Stimulated activated CD8-positive, alpha-beta memory T cell treated with anti-CD3 and anti-CD28 coated beads, Interleukin-2, amount 100 ng/mL, for 1 hour (primary cell): ENCODE measurements at places on chromosomes 11 and 22.

- DNase-seq = no peak
Measured at GRCh38 chr22:21568347-21569075, 997 bp downstream of the UBE2L3 start.

GRCh38 chr11:65822776-65823528 lies 10.8 kb upstream of the SNX32 start:
- no peak for DNase-seq

- no peak for DNase-seq
Measured at GRCh38 chr11:60121264-60121663, 32.8 kb downstream of the MS4A2 start.

GRCh38 chr11:81112718-81113117 lies 1620.9 kb downstream of the FAM181B start:
- DNase-seq = no peak

DNA sequence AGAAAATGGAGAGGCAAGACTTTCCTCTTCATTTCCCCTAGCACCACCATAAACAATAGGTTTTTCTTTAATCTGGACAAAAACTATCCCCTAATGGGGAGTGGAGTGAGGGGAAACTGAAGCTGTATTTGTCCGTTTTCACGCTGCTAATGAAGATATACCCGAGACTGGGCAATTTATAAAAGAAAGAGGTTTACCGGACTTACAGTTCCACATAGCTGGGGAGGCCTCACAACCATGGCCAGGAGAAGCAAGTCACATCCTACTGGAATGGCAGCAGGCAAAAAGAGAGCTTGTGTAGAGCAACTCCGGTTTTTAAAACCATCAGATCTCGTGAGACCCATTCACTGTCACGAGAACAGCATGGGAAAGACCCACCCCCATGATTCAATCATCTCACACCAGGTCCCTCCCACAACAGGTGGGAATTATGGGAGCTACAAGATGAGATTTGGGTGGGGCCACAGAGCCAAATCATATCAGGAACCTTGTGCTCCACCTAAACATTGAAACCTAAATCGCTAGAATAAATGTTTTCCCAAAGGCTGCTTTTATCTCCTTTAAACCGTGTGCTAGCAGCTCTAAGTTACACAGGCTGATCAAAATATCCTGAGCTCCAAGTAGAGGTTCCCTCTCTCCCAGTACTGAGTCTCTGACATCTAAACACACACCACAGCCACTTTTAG lies 4.3 kb downstream of the UBQLN3 start:
- DNase-seq = no peak

DNA sequence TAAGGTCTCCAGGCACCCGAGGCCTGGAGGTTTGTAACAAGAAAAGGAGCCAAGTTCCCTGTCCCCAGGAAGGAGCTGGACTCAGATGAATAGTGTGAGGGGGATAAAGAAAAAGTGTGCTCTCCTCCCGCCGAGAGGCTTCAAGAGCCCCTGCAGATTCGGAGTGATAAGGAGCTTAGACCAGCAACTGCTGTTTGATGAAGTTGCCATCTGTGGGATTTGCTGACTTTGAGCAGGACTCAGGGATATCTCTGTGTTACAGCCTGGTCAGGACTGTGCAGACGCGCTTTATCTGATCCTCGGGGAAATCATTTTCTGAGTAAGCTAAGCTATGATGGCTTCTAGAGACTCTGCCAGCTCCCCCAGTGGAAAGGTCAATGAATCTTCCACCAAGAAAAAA lies 1017.0 kb downstream of the TBC1D22A start:
- DNase-seq = no peak

GRCh38 chr22:45319324-45319685 lies 9.6 kb downstream of the FAM118A start:
- DNase-seq = no peak

DNA sequence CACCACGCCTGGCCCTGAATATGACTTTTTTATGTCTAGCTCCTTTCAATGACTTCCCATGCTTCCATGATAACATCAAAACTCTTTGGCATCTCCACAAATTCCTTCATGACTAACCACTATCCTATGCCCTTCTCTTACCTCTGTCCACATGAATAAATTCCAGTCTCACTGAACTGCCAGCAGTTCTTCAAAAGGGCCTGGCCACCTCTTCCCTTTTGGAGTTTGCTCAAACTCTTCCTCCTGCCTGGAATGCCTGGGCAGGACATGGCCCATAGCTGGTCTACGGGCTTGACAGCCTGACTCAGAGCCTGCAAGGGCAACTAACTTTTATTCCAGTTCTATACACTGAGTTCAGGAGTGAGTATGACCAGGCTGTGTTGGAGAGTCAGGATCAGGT lies 41.8 kb upstream of the ZBTB16 start:
- no peak for DNase-seq

DNA sequence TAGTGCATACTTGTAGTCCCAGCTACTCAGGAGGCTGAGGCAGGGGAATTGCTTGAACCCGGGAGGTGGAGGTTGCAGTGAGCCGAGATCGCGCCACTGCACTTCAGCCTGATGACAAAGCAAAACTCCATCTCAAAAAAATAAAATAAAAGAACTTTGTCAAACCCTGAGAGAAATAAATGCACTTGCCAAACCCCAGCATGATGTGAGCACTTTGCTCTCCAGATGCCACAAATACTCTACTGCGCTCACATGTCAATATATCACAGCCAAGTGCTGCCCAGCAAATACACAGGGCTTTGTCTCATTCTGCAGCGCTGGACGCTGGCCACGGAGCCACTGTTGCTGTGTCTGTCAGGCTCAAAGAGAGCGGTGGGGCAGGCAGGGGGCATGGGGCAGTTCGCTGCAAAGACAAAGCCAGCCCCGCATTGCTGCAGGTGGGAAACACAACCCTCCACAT lies 45.1 kb downstream of the AHNAK start:
- no peak for DNase-seq

- DNase-seq = no peak
Measured at GRCh38 chr22:48490500-48491411, 1336.9 kb downstream of the BRD1 start.

GRCh38 chr11:76237000-76237649 lies 30.8 kb upstream of the WNT11 start:
- no peak for DNase-seq

DNA sequence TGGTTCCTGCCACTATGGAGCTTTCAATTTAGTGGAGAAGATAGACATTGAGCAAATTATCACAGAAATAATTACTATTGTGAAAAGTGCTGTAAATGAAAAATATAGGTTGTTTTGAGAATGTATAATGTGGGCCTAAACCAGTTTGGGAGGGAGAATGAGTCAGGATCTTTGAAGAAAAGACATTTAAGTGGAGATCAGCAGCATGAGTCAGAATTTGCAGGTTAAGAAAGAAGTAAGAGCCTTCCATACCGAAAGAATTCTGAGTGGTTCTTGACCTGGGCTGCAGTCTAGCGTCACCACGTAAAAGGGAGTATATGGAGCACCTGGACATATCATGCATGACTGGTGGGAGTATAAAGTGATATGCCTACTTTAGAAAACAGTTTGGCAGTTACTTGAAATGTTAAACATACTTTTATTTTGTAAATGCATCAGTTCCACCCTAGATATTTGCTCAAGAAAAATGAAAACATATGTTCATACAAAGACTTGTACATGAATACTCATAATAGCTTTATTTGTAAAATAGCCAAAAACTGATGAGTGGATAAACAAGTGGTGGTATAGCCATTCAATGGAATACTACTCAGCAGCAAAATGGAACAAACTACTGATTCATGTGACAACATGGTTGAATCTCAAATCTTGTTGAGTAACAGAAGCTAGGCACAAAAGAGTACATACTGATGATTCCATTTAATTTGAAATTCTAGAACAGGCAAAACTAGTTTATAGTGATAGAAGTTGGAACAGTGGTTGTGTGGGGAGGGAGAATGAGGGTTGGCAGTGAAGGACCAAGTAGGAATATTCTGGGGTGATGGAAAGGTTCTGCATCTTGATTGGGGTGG lies 99.2 kb downstream of the STIM1 start:
- DNase-seq = no peak

DNA sequence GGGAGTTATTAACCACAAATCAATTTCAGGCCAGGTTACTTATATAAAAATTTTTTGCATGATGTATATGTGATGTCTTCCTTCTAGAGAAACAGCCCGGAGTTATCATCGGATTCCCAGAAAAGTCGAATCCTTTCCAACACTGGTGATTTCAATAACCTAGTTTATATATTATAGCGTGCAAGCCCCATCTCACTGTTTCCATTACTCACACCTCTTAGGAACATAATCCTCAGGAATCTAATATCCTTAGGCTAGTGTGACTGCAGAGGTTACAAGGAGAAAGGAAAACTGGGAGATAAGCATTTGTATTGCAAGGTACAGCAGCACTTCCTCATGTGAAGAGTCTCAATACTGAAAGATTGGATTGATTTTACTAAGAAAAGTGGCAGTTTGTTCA lies 20.3 kb downstream of the ARHGAP20 start:
- no peak for DNase-seq

GRCh38 chr22:45832959-45833580 lies 143.9 kb downstream of the WNT7B start:
- no peak for DNase-seq

DNA sequence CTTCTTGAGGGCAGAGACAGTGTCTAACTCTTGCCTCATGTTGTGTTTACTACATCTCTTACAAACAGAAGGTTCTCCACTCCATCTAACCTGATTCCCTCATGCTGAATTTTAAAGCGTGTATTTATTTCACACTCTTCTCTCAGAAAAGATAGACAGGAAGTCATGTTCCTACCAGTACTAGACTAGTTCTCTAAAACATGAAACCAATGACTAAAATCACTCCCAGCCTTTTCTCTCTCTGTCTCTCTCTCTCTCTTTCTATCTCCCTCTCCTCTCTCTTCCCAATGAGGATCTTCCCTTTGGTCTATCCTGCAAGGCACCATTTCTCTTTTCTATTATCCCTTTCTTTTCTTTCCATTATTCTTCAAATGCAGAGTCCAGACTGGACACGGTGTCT lies 391.9 kb upstream of the CADM1 start:
- no peak for DNase-seq

DNA sequence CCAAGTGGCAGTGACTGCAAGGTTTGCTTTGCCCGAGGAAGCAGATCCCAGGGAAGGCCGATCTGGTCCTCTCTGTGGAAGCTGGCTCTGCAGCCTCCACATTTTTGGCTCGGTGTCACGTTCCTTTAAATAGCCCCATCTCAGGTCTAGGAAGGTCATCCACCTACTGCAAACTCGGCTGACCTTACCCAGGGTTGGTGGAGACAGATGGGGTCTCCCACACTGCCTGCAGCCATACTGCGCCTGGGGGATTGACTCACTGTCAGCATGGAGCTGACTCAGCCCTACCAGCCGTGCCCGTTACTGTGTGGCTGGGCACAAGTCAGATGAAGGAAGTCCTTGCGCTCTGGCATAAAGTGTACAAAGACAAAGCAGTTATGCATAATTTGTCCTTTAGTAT lies 16.9 kb downstream of the CDPF1 start:
- DNase-seq = no peak

GRCh38 chr11:123202155-123203151 lies 7.4 kb upstream of the CLMP start:
- no peak for DNase-seq
